Iris pigment epithelial cell (primary cell): ENCODE measurements at places on chromosomes 5 and 9.
A peak's percentile ranks its signal among the peaks of the same experiment; 100 is the strongest.

- DNase-seq, result no peak
Measured at GRCh38 chr9:26357803-26358344, 534.7 kb downstream of the CAAP1 start.

DNA sequence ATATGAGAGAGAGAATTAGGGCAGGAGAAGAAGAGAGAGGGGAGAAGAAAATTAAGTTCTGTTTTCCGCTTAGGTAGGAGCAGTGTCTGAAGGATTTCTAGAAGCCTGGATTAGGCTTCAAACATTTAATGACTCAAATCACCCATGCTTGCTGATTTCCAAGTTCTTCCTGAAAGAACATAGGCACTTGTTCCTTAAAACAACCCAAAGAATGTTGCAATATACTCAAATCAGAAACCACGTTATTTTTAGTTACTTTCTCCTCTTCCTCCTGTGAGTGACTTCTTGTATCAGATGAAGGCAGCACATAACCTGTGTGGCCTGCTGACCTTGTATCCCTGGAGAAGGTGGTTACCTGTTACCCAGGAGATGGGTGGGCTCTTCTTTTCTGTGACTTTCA, 351.5 kb upstream of the KLF4 start:
- DNase-seq, result no peak

- peak; percentile 40 for DNase-seq
Measured at GRCh38 chr9:686321-686813, 155.1 kb upstream of the DMRT1 start.

DNA sequence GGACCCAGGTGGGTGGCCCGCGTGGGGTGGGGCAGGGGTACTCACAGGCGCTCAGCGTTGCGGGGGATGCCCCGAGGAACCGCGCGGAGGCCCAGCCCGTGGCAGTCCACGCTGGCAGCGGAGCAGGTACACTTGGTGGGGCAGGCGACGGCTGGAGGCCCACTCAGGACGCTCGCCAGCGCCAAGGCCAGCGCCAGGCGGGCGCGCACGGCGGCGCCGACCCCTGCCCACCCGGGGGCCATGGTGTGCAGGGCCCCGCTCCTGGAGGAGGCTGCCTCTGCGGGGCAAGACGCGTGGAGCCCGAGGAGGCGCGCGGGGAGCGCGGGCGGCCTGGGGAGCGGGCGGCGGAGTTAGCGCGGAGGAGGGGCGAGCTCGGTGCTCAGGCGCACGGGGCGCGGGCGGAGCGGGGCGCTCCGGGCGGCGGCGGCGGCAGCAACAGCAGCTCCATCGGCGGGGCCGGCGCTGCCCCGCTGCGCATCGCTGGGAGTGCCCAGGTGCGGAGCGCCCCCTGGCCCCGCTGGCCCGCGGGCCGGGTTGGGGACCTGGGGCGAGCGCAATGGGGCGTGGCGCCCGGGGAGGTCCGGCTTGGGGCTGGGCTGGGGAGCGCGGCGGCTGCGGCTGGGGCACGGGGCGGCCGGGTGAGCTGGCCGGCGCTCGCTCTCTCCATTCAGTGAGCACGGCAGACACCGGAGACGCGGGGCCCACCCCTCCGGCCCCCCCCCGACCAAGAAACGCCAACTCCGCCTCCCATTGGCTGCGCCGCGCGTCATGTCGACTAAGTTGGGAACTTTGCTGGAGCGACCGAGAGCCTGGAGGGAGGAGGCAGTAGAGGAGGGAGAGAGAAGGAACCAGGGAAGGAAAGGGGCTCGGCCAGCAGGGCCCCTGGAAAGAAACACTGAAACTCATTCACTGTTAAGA, at the start of gene SLIT3:
Gene SLIT3 (minus strand): TSS at position 672 of the 918 bp plus-strand sequence. CDS start 430 bp downstream, at position 242.
- peak; percentile 38 for DNase-seq

- DNase-seq, result no peak
Measured at GRCh38 chr5:151107084-151107483, 26.2 kb upstream of the TNIP1 start.

DNA sequence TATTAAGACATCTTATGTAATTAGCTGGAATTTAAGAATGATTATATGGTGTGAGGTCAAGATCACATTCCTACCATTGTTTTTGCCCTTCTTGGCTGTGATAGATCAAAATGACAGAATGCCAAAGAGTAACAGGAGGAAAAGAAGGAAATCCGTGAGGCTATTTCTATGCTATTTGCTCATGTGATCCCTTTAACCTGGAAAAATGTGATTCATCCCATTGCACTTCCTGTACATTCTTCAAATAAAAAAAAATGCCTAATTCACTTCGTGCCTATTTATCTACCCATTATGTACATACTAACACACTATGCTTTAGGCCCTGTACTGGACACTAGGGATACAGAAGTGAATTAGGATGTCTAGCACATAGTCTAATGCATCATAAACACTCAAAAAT, 154.1 kb upstream of the PAPPA start:
- peak; percentile 69 for DNase-seq

DNA sequence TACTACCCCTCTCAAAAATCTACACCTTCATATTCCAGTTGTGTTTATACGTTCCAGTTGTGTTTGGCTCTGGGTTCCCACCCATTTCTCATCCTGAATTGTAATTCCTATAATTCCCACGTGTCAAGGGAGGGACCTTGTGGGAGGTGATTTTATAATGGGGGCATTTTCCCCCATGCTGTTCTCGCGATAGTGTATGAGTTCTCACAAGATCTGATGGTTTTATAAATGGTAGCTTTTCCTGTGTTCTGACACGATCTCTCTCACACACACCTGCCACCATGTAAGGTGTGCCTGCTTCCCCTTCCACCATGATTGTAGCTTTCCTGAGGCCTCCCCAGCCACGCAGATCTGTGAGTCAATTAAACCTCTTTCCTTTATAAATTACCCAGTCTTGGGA, 108.5 kb upstream of the ADAMTS16 start:
- DNase-seq, result no peak

DNA sequence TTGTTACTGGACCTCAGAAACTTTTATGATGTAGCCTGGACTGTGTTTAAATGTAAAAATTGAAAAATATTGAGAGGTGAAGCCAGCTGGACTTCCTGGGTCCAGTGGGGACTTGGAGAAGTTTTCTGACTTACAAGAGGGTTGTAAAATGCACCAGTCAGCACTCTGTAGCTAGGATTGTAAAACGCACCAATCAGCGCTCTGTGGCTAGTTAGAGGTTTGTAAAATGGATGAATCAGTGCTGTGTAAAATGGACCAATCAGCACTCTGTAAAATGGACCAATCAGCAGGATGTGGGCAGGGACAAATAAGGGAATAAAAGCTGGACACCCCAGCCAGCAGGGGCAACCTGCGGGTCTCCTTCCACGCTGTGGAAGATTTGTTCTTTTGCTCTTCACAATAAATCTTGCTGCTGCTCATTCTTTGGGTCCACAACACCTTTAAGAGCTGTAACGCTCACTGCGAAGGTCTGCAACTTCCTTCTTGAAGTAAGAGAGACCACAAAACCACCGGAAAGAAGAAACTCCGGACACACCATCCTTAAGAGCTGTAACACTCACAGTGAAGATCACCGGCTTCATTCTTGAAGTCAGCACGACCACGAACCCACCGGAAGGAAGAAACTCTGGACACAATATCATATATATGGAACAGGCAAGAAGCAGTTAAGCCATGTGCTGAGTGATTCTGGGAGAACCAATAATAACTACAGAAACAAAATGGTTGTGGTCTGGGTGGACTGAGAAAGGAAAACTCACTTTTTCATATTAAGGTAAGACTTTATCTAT, 201.3 kb downstream of the GABRG2 start:
- no peak for DNase-seq

- no peak for DNase-seq
Measured at GRCh38 chr5:10099548-10099947, 150.1 kb downstream of the ATPSCKMT start.

DNA sequence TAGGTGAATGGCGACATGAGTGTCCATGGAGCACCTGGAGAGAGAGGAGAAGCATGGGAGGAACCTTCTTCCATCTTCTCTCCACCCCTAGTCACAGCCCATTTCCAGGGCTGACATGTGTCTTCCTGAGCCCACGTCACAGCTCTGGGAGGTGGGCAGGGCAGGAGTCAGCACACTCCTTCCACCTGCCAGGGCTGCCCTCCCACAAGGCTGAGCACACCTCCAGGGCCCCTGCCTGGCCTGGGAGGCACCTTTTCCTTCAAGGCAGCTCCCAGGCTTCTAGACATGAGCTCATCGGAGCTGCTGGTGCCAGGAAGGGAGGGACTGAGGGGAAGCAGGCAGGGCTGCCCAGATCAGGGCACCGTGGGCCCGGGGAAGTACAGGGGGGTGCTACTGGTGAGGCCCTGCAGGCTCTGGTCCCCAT, 13.6 kb upstream of the SYNPO start:
- no peak for DNase-seq
